Vagina (tissue), 2 donors: ENCODE measurements at places on chromosomes 5 and 9.

DNA sequence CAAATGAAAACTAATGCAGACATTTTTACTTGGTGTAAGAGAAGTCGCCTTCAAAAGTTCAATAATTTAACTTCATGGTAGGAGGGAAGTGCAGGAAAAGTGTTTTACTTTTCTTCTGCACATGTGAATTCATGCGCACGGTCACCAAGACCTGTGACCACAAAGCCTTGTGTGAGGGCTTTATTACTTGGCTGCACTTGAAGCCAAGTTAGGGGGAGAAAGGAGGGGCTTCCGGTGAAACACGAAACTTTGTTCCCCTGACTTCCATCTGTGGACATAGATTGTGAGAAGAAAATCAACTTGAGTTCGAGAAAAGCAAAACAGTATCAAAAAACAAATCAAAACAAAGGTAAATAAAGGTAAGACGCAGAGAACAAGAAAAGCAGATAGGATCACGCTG, 239.9 kb downstream of the ROR2 start:
- DNase-seq, result no peak
- no peaks in the 10 kb centered on the region for H3K36me3 ChIP-seq
- no peaks in the 10 kb centered on the region for H3K27me3 ChIP-seq

DNA sequence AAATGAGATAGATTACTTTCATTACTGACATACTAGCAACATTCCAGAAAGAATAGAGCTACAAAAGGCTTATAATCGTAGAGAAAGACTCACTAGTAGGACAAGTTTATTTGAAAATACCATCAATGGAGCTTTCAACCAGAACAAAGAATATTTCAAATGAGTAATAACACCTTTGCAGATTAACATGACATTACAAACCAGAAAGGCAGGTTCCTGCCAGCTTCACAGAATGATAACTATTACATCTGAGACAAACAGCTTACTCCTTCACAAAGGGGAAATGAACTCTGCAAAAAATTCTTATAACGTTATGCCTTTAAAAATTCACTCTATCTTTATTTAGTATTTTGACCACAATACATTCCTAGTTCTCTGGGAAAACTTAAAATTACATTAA, 103.1 kb downstream of the EPB41L4A start:
- no peaks in the 10 kb centered on the region for H3K36me3 ChIP-seq
- H3K27me3 ChIP-seq, result no peaks in the 10 kb centered on the region
- H3K4me1 ChIP-seq, result peaks cover 29% of the 10 kb centered on the region
- no peak overlapping the region for H3K27ac ChIP-seq
- H3K4me3 ChIP-seq, result no peak overlapping the region

- no peak overlapping the region for H3K4me3 ChIP-seq
- no peak overlapping the region for H3K27ac ChIP-seq
- no peaks in the 10 kb centered on the region for H3K27me3 ChIP-seq
- peaks cover 10% of the 10 kb centered on the region for H3K4me1 ChIP-seq
- DNase-seq, result no peak
- no peaks in the 10 kb centered on the region for H3K36me3 ChIP-seq
These were observed 84.6 kb downstream of the CEMIP2 start for GRCh38 chr9:71683598-71684235.

DNA sequence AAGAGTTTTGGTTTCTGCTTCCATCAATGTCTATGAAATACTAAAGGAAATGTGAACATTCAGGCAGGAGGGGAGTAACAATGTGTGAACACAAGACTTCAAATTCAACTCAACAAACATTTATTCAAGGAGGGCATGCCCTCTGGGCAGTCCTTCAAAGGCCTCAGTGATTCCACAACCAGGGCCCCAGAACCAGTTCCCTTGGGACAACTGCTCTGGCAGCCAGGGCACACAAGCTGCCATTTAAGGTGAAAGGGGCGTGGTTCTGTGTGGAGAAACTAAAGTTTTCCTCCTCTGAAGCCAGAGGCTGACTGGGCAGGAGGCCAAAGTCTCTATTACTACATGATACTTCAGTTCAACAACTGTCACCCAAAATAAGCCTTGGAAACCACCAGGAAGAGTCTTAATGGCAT, 3.2 kb downstream of the RBM18 start:
- H3K36me3 ChIP-seq, result no peaks in the 10 kb centered on the region
- H3K4me1 ChIP-seq, result peaks cover 39% of the 10 kb centered on the region
- H3K4me3 ChIP-seq, result no peak overlapping the region
- H3K27ac ChIP-seq, result no peak overlapping the region
- DNase-seq, result no peak

GRCh38 chr9:20593105-20593504, 29.2 kb downstream of the MLLT3 start:
- no peak overlapping the region for H3K4me3 ChIP-seq
- H3K4me1 ChIP-seq, result peaks cover 24% of the 10 kb centered on the region
- H3K27me3 ChIP-seq, result no peaks in the 10 kb centered on the region
- H3K36me3 ChIP-seq, result no peaks in the 10 kb centered on the region
- no peak for DNase-seq
- H3K27ac ChIP-seq, result no peak overlapping the region

DNA sequence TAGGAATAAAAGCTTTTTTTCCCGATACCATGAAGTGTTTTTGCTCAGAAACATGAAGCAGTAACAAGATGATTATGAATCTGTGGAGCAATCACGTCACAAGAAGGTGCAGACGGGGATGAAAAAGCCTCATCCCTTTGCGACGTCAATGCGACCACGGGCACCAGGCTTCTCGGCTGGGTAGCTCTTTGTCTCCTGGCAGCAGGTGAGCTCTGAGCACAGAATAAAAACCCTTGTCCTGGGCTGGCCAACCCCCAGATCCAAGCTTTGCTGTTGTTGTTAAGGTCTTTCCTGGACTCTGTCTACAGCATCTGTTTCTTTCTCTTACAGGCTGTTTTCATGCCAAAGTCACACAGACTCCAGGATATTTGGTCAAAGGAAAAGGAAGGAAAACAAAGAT, 113.8 kb downstream of the ANKRD18B start:
- H3K27ac ChIP-seq, result no peak overlapping the region
- H3K4me1 ChIP-seq, result no peaks in the 10 kb centered on the region
- no peak for DNase-seq
- no peaks in the 10 kb centered on the region for H3K36me3 ChIP-seq
- no peak overlapping the region for H3K4me3 ChIP-seq
- no peaks in the 10 kb centered on the region for H3K27me3 ChIP-seq

GRCh38 chr9:133990366-133991213, 1.5 kb downstream of the VAV2 start:
- H3K4me3 ChIP-seq, result peak overlapping the region; percentile 60
- peak overlapping the region; percentile 5 for H3K27ac ChIP-seq
- no peaks in the 10 kb centered on the region for H3K36me3 ChIP-seq
- peaks cover 25% of the 10 kb centered on the region for H3K4me1 ChIP-seq
- no peak for DNase-seq

GRCh38 chr5:134420343-134420742, 8.7 kb upstream of the CDKN2AIPNL start:
- no peak for DNase-seq
- H3K27me3 ChIP-seq, result no peaks in the 10 kb centered on the region
- no peaks in the 10 kb centered on the region for H3K4me1 ChIP-seq
- H3K27ac ChIP-seq, result no peak overlapping the region

GRCh38 chr5:37272511-37272910, 23.3 kb upstream of the CPLANE1 start:
- H3K4me1 ChIP-seq, result no peaks in the 10 kb centered on the region
- H3K27ac ChIP-seq, result no peak overlapping the region
- no peak for DNase-seq
- no peaks in the 10 kb centered on the region for H3K27me3 ChIP-seq
- H3K4me3 ChIP-seq, result no peak overlapping the region

DNA sequence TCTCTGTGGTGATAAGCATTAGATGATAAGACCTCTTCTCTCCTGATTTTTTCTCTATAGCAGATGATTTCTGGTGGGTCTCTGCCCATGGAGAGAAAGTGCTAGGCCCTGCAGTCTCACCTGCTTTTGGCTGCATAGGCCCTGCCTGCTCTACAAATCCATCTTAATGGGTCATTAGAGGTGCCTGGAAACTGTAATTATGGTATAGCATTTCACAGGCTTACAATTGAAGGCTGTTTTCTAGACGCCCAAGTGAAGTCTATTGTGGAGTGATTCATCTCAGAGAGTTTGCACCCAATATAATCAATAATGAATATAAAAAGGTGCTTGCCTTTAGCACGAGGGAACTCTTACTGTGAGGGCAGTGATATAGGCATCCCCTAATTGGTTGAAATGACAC, 33.8 kb downstream of the NEUROG1 start:
- no peak overlapping the region for H3K4me3 ChIP-seq
- H3K4me1 ChIP-seq, result peaks cover 6% of the 10 kb centered on the region
- DNase-seq, result peak; percentile 25
- no peaks in the 10 kb centered on the region for H3K27me3 ChIP-seq
- H3K27ac ChIP-seq, result no peak overlapping the region

DNA sequence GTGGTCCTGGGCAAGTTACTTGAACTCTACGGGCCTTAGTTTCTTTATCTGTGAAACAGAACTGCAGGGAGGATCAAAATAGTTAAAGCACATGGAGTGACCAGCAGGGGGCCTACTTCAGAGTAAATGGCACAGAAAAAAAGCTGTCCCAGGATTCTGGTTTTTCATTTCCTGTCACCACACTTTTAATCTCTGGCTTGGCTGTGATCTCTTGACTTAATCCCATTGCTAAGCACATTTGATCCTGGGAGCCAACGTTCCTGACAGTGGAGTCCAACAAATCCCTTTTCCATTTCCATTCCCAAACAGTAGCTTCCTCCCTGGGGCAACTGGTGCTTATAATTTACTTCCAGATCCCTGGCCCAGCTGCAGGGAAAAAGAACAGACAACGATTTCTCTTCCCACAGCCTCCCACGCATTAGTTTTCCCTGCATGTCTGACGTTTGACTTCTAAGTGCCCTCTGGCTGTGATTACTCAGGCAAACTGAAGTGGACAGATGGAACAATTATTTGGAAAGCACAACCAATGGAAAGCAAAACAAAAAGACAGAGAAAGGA, 136.5 kb upstream of the STK32A start:
- no peaks in the 10 kb centered on the region for H3K4me1 ChIP-seq
- DNase-seq, result no peak
- H3K27me3 ChIP-seq, result no peaks in the 10 kb centered on the region
- H3K4me3 ChIP-seq, result no peak overlapping the region
- no peak overlapping the region for H3K27ac ChIP-seq

DNA sequence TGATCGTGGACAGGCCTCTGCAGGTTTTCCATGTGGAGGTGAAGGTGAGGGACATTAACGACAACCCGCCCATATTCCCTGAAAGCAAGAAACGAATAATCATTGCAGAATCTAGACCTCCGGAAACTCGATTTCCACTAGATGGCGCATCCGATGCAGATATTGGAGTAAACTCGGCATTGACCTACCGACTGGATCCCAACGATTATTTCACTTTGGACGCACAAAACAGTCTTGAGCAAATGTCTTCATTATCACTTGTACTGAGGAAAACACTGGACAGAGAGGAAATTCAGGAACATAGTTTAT, 621 bp downstream of the PCDHA13 start:
- H3K27ac ChIP-seq, result no peak overlapping the region
- peak overlapping the region; percentile 1 for H3K4me3 ChIP-seq
- H3K4me1 ChIP-seq, result no peaks in the 10 kb centered on the region
- H3K36me3 ChIP-seq, result no peaks in the 10 kb centered on the region
- no peaks in the 10 kb centered on the region for H3K27me3 ChIP-seq
- DNase-seq, result no peak

DNA sequence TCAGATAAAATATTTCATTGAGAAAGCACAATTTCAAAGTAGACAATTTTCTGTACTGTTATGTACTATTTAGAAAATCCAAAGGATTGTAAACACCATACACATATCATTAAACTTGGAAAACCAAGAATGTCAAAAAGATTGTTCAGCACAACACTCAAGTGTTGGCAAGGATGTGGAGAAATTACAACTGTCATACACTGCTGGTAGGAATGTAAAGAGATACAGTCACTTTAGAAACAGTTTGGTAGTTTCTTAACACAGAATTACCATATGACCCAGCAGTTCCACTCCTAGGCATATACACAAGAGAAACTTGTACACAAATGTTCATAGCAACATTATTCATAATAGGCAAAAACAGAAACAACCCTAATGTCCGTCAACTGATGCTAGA, 71.2 kb downstream of the OR2K2 start:
- H3K36me3 ChIP-seq, result no peaks in the 10 kb centered on the region
- no peak overlapping the region for H3K4me3 ChIP-seq

DNA sequence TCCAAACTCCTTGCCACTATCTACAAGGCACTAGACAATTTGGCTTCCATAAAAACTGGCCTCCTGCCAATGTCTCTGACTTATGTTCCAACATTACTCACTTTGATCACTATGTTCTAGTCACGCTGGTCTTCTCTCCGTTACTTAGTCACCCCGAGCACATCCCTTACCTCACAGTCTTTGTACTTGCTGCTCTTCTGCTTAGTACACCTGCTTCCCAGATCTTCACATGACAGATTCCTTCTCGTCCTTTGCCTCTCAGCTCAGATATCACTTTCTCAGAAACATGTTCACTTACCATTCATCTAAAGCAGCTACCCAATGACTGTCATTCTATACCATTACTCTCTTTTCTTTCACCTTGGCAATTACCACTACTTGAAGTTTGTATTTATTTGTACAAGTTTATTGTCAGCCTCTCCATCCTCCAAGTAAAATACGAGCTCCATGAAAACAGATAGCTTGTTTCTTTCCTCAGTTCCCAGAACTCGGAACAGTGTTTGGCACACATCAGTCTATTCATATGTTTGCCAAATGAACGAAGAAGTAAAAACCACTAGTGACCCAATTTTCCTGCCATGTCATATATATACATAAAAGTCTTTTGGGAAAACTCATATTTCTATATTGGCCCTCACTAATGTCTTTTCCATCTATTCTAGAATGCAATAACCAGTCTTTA, 5.9 kb upstream of the SLC22A5 start:
- no peak for DNase-seq
- no peak overlapping the region for H3K27ac ChIP-seq
- no peaks in the 10 kb centered on the region for H3K36me3 ChIP-seq
- peaks cover 19% of the 10 kb centered on the region for H3K4me1 ChIP-seq
- no peak overlapping the region for H3K4me3 ChIP-seq

GRCh38 chr9:71719562-71719961, 48.8 kb downstream of the CEMIP2 start:
- no peaks in the 10 kb centered on the region for H3K36me3 ChIP-seq
- no peaks in the 10 kb centered on the region for H3K4me1 ChIP-seq
- H3K4me3 ChIP-seq, result no peak overlapping the region
- H3K27me3 ChIP-seq, result no peaks in the 10 kb centered on the region
- no peak for DNase-seq
- no peak overlapping the region for H3K27ac ChIP-seq

GRCh38 chr9:131701789-131702337, 38.0 kb downstream of the RAPGEF1 start:
- H3K36me3 ChIP-seq, result no peaks in the 10 kb centered on the region
- no peak overlapping the region for H3K4me3 ChIP-seq
- no peak overlapping the region for H3K27ac ChIP-seq
- peaks cover 89% of the 10 kb centered on the region for H3K4me1 ChIP-seq

DNA sequence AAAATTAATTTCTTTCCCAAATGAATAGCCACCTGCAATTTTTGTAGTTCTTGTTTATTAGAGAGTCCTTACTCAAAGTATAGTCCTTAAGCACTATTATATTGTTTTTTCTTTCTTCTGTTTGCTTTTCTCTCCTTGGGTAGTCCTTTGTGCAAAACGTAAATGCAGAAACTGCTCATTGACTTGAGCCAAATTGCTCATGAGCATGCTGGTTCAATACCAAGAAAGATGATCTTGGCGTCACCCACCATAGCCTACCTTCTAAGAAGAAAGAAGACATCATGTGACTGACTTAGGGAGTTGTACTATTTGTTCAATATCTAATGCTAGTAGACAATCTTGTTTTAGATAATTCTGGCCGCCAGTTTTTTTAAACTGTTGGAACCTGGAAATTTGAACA, 248.8 kb upstream of the DMRT1 start:
- no peak overlapping the region for H3K27ac ChIP-seq
- H3K4me3 ChIP-seq, result no peak overlapping the region
- no peak for DNase-seq
- no peaks in the 10 kb centered on the region for H3K36me3 ChIP-seq
